ENCODE measurements at places on chromosomes 2 and 18. TPM values are rescaled to one million over a fixed set of nuclear protein-coding genes. Genes with fewer than 3 reads are reported as not detected.

DNA sequence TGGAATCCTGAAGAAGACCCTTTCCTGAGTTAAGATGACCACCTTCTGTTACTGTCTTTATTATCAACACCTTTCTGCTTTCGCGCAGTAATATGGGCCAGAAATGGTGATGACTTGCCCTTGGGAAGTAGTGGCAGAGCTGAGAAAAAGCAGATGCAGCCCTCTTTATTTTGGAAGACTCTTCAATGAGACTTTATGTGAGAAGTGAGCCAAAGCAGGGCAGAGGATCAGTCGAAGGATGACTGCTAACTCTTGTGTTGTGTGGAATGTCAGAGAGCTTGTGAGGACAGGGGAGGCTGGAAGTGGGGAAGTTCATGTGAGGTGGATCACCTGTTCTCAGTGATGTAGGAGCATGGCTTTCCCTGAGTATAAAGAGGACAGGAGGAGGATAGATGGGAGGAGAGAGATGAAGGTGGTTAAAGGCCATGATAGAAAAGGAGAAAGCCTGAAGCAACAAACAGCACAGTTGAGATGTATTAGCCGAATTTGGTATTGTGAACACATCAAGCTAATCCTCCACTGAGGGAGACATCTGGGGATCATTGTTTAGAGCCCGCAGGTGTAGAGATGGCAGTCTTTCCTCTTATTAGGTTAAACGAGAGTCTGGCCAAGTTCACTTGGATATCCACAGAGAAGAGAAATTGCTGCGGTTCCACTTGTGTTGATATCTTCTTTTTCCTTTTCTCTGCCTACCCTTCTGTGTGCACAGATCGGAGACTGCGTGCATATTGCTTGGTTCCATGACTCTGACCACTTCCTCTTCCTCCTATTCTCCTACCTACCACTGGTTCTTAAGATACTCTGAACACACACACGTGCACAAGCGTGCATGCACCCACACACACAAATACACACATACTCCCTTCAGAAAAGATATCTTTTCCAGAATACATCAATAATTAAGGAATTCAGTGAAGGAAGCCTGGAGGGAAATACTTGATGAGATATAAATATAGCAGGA lies 67.4 kb downstream of the SLC9A2 start:
- no peak for DNase-seq

DNA sequence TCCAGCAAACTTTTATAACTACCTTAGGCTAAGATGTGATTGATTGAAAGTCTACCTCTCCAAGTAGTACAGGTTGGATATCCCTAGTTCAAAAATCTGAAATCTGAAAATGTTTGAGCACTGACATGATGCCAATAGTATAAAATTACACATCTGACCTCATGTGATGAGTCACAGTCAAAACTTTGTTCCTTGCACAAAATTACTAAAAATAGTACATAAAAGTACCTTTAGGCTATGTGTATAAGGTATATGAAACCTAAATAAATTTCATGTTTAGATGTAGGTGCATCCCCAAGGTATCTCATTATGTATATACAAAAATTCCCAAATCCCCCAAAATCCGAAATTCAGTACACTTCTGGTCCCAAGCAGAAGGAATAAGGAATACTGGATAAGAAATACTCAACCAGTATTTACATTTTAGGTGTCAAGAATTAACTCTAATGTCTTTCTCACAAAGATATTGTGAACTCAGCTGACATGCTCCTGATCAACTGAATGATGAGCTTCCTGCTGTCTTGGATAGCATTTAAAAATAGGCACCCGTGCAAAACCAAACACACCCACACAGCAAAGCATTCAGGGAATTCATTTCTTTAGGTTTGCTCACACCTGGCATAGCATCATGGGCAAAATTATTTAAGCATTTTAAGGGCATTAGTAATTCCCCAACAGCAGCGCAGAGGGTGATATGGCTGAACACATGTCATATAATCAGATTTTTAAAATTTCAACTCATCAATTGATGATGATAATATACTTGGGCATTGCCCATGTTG lies 497.4 kb upstream of the MEIS1 start:
- no peak for DNase-seq

DNA sequence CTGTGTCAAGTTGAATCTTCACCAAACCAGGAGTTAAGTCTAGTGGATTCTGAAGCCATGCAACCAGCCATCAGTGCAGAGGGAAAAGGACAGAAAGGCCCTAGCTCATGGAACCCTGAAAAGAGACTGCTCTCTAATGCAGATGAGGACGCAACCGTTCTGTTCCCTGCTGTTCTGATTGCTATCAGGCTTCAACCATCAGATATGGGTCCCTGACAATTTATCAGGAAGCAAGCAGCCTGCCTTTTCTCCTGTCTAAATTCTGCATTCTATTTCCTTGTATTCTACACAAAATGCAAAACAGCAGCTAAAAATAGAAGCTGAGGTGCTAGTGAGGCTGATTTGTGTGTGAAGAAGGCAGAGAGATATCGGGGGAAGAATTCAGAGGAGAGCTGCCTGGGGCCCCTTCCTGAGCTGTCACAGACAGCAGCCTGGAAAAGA lies 68.4 kb upstream of the RTN4 start:
- DNase-seq = no peak

DNA sequence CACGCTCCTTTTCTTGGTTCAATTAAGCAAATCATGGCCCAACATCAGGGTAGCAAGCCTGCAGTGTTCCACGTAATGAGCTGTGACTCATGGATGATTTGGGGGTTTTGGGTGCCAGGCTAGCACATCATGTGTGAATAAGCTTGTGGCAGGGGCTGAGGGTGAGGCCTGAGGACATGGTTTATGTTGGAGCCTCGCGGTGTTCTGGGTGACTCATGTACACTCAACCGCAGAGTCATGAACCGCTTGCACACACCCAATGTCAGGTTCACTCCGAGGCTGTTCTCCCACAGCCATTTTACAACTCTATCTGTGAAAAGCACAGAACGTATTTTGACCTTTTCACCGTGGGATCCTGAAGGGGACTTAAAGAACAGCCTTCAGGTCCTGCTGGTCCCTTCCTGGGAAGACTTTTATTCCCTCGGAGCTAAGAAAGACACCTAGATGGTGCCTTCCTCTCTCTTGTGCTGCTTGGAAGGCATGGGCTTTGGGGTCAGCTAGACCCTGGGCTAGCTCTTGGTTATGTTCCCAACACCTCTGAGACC lies 139.9 kb upstream of the ZEB2 start:
- no peak for DNase-seq

GRCh38 chr18:75477900-75478299 lies 50.4 kb upstream of the SMIM21 start:
- DNase-seq = no peak

- DNase-seq = peak; percentile 84
Observed at GRCh38 chr2:54673501-54673998, 49.9 kb upstream of the EML6 start.

DNA sequence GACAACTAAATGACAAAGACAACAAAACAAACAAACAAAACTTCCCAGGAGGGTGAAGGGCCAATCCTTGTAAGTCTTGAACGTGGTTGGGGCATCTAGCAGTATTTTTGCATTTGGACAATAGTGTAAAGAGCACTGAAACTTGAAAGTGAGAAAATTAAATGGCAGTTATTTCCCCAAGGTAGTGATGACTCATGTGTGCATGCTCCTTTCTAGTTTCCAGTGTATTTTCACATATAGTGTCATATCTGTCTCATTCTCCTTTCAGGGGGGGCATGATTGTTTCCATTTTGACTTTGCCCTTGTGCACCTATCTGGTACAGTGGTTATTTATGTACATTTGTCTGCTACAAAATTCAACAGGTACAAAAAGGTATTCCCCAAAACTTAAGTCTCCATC lies 39.5 kb downstream of the CERS6 start:
- no peak for DNase-seq

DNA sequence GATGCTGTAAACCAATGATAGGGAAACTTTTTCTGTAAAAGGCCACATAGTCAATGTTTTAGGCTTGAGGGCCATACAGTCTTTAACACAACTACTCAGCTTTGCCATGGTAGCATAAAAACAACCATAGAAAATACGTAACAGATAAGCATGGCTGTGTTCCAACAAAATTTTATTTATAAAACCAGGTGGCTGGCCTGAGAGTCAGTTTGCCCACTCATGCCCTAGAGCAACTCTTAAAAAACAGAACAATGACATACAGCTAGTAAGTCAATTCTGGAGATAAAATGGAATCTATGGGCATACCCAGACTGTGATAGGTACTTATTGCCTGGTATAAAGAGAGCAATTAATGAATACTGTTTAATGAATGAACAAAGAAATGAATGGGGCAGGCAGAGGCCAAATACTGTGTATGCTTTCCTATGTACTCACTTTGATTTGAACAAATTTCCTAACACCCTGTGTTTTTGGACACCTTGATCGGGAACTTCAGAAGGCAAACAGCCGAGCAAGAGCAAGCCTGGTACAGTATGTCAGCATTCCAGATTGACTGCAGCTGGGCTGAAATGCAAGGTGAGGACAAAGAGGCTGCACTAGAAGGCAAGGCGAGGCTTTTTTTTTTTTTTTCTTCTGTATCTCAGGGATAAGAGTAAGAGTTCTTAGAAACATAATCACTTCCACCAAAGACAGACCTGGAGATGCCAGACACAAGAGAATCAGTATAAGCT lies 315.3 kb downstream of the CLIP4 start:
- DNase-seq = no peak

GRCh38 chr2:240557808-240558207 lies at the start of gene ANKMY1:
TSS of gene ANKMY1 (minus strand) at chr2:240557988. CDS start at chr2:240557335, 653 bp downstream.
- DNase-seq = peak; percentile 30

DNA sequence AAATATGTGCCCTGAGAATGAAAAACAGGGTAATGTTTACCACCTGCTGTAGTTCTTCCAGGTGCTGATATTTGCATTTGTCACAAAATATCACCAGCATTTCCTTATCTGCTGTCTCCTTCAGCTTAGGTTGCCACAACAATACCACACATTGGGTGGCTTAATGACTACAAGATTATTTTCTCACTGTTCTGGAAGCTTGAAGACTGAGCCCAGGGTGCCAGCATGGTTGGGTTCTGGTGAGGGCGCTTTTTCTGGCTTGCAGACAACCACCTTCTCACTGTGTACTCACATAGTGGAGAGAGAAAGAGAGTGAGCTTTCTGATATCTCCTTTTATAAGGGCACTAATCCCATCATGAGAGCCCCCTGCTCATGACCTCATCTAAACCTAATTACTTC lies 407.5 kb upstream of the RGPD4 start:
- DNase-seq = no peak

Gene AKAIN1
- total RNA-seq = not detected

Gene SH2D6
- not detected for total RNA-seq

Gene IER3IP1
- 24.7 TPM for total RNA-seq

Gene ITGB1BP1
- 39.1 TPM for total RNA-seq

Gene MC2R
- total RNA-seq = not detected

Gene REL
- 28.7 TPM for total RNA-seq

Gene CCDC74B
- total RNA-seq = 3.1 TPM

Gene AMER3
- under 0.01 TPM for total RNA-seq

Gene AP1S3
- 4.0 TPM for total RNA-seq

Gene GALNT5
- 8.3 TPM for total RNA-seq

Measured in skin of body (tissue), 3 donors.